ENCODE measurements at places on chromosomes 3 and 15.

- DNase-seq, result peak; percentile 58
These were observed 230.4 kb upstream of the CHRM5 start for GRCh38 chr15:33737687-33738601.

GRCh38 chr3:187315872-187316271 is 24.3 kb upstream of the MASP1 start:
- no peak for DNase-seq

- peak; percentile 57 for DNase-seq
These were observed 205.6 kb upstream of the DPH6 start for GRCh38 chr15:35751413-35752133.

GRCh38 chr3:37731895-37732294 is 129.8 kb upstream of the CTDSPL start:
- no peak for DNase-seq

- DNase-seq, result no peak
These were observed 53.7 kb upstream of the ABHD17C start for GRCh38 chr15:80641384-80641783.

DNA sequence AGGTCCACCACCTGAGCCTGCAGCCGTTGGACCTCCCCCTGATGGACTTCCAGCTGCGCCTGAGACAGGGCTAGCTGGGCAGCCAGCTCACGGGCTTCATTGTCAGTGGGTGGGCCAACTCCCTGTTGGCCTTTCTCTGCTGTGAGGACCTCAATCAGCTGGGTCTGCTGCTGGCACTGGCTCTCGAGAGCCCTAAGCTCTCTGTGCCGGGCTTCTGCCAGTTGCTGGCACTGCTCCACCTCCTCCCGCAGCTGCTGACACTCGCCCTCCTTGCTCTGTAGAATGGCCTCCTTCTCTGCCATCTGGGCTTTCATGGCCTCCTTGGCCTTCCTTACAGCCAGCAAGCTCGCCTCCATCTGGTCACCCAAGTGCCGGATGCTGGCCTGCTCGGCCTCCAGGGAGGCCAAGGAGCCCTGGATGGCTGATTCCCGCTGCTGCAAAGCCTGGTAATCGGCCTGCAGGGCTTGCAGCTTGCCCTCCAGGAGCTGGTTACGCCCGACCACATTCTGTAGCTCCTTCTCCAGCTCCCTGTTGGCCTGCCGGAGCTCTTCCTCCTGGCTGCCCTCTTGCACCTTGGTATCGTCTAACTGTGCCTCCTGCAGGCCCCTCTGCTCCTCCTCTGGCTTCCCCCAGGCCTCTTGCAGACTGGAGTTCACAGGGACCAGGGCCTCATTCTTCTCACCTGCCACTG is 23.8 kb downstream of the CXCR6 start:
- no peak for DNase-seq

DNA sequence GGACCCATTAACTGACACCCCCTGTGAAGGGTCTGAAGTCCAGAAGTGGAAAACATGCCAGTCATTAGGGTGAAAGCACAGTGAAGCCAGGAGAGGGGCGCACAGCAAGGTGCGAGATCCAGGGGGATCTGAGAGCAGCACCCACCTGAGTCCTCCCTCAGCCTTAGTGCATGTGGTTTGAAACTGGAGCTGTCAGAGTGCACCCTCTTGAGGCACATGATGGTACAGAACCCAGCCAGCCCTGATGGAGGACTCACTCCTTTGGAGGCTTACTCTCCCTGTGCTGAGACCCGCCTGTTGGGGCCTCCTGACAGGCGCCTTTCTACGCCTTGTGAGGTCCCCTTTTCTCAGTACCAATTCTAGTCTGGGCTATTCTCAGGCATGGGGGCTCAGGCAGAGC is 77.8 kb downstream of the IL20RB start:
- peak; percentile 35 for DNase-seq

DNA sequence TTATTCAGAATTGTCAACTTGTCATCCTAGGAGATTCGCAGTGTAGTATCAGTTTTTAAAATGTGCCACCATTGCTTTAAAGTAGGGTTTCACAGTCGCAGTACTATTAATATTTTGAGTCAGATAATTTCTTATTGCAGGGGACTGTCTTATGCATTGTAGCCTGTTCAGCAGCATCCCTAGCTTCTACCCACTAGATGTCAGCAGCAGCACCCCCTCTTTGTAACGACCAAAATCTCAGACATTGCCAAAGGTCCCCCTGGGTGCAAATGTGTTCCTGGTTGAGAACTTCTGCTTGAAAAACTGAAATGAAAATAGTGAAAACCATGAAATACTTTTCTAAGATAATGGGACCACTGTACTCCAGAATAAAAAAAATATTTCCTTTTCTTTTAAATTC is 474.8 kb downstream of the CNTN3 start:
- DNase-seq, result no peak

DNA sequence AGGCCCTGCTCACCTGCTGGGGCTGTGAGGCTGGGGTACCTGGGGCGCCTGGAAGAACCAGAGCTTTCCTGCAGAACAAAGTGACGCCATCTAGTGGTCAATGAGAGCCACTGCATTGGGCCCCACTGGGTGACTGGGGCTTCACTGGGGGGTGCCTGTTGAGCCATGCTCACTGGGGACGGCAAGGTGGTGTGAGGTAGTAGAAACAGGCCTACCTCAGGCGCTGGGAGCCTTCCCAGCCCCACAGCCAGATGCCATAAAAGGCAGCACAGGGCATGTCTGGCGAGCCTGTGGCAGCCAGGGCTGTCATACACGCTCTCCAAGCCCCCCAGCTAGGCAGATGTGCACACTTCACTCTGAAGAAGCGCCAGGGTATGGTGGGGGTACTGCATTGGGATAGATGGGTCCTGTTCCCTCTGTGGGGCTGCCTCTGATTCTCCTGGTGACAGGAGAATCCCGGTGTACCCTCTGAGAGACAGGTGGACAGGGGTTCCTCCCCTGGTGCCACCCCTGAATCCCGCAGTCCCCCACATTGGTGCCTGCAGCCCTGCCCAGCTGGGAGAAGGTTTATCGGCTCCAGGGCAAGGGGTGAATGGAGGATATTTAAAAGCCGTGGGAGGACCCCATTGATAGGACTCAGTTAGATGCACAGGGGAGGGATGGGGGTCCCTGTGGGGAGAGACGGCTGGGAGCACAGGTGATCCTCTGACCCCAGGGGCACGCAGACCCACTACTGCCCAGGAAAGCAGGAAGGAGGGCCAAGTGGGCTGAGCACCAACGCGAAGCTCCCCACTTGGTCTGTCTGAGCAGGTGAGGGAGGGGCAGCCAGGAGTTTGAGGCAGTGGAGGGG is 178.8 kb downstream of the NSMCE3 start:
- DNase-seq, result peak; percentile 20
